ENCODE measurements at places on chromosomes 11 and 22. TPM values are rescaled to one million over a fixed set of nuclear protein-coding genes. Genes with fewer than 3 reads are reported as not detected.

GRCh38 chr11:10413268-10413667, 41.8 kb upstream of the AMPD3 start:
- peak; percentile 62 for DNase-seq

GRCh38 chr11:87134524-87135106, 96.9 kb downstream of the TMEM135 start:
- DNase-seq: no peak

- peak; percentile 50 for DNase-seq
Measured at GRCh38 chr11:27699242-27699925, 871 bp downstream of the BDNF start.

DNA sequence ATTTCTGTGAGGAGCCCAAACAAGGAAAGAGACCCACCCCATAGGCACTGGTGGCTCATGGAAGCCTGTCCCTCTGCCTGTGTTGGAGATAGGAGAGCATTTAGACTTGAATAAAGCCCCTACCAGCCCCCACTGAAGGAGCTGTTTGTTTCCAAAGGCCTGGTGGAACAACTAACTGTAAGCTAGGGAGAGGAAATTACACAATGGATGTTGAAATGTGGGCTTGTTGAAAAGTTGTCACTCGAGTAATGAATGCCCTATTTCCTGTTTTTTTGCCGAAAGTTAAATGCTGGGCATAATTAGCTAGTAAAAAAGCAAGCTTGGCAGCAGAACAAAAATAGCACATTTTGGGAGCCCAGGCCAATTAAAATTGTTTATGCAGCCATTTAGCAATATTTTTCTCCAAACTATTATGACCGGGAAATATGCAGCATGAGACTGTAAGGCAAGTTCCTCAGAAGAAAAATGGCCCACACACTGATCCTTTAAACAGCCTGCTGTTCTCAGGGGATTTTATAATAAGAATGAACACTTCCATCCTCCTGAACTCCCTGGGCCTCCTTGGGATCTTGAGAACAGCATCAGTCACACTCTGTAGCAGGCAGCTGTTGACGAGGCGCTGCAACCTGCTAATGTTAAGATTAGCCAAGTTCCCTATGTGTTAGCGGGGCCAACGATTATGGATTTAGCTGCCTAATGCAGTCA, 38.6 kb upstream of the LMO2 start:
- DNase-seq: no peak

The CHID1 gene
- total RNA-seq: 116 TPM

GRCh38 chr11:4048340-4048739, 46.3 kb upstream of the RRM1 start:
- no peak for DNase-seq

The ANGPTL5 gene
- total RNA-seq: not detected

- DNase-seq: no peak
Measured at GRCh38 chr11:34072832-34073231, 21.3 kb downstream of the CAPRIN1 start.

DNA sequence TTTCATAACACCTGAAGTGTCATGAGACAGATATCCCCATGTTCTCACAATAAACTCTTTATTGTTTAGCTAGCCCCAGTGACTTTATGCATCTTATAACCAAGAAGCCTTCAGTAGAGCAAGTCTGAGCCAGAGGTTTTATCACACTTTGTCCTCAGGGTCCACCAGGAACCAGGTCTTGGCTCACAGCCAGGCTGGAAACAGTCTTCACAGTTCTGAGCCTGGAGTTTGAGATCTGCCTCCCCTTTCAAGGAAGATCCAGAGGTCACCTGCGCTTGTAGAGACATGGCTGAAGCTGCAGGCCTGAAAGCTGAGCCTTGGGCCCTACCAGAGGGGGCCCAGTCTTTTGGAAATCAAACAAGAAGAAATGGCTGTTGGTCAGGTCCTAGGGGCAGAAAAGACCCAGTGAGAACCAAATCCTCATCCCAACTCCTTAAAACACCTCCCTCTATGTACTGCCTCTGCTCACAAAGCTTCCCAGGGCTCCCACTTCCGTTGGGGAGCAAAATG, 3.5 kb downstream of the RRP8 start:
- no peak for DNase-seq

The SLC25A18 gene
- total RNA-seq: 0.22 TPM

- no peak for DNase-seq
Measured at GRCh38 chr11:35046681-35047080, 92.3 kb upstream of the CD44 start.

DNA sequence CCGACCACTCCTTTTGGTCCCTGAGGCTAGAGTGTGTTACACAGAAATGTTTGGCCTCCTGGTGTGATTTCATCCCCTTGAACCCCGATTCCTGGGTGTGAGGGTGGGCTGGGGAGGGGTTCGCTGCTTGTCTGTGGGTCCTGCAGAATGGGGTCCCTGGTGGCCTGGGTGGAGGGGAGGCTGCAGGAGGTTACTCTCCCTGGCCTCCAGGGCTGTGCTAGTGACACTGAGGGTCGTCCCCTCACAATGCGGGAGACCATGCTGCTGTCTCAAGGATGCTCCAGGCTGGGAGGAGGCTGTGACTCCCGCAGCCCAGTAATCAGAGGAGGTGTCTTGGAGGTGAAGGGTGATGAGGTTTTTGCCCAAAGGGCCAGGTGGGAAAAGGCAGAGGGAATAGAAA, 17.0 kb upstream of the OMP start:
- no peak for DNase-seq

GRCh38 chr11:88212300-88212699, 37.1 kb upstream of the RAB38 start:
- no peak for DNase-seq

GRCh38 chr22:42895087-42895486, 38.0 kb upstream of the ARFGAP3 start:
- no peak for DNase-seq

GRCh38 chr22:40256516-40256915, 78.8 kb downstream of the TNRC6B start:
- DNase-seq: no peak

The SHANK2 gene
- total RNA-seq: 33.2 TPM

- DNase-seq: no peak
Measured at GRCh38 chr11:111417766-111418435, 38.8 kb upstream of the POU2AF1 start.

The CARD18 gene
- not detected for total RNA-seq

GRCh38 chr11:76206327-76207081, at the start of gene WNT11:
Gene WNT11 (minus strand): TSS chr11:76206502. CDS start chr11:76206407, 95 bp downstream.
- DNase-seq: peak; percentile 57

- DNase-seq: no peak
Measured at GRCh38 chr11:13276454-13276831, 1.1 kb upstream of the BMAL1 start.

The CRYBA4 gene
- total RNA-seq: not detected
